Natural killer cell treated with Interleukin-12 subunit alpha and Interleukin-12 subunit beta and Interleukin-15 and Interleukin-18, amount 100 ng/mL, for 72 hours (primary cell): ENCODE measurements at places on chromosomes 3 and 15. TPM values are rescaled to one million over a fixed set of nuclear protein-coding genes. Genes with fewer than 3 reads are reported as not detected.

The LHFPL4 gene
- not detected for total RNA-seq

The CA12 gene
- total RNA-seq, result not detected

The SLCO2A1 gene
- total RNA-seq, result not detected

- H3K4me1 ChIP-seq, result peaks cover 66% of the 10 kb centered on the region
- H3K4me3 ChIP-seq, result peak overlapping the region; percentile 57
- no peak for DNase-seq
Observed at GRCh38 chr3:4756057-4756775, 223.0 kb upstream of the BHLHE40 start.

DNA sequence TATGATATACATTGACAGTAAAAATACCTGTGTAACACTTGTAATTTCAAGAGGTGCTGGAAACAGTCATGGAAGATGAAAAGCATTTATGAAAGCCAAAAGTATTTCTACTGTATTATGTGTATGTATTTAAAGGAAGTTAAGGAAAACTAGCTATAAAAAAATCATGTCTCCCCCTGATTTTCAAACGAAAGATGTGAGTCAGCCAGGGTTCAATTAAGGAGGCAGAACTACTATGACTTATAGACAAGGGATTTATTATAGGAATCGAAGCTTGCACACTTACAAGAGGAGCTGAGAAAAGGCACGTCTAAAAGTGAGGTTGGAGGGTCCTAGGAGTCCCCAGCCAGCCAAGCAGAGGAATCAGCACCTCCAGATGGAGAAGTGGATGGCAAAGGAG lies 119.4 kb downstream of the SUCLG2 start:
- H3K4me3 ChIP-seq, result no peak overlapping the region
- no peak for DNase-seq
- peaks cover 21% of the 10 kb centered on the region for H3K4me1 ChIP-seq
- H3K27ac ChIP-seq, result no peak overlapping the region
- no peaks in the 10 kb centered on the region for H3K27me3 ChIP-seq
- H3K36me3 ChIP-seq, result peaks cover 14% of the 10 kb centered on the region

DNA sequence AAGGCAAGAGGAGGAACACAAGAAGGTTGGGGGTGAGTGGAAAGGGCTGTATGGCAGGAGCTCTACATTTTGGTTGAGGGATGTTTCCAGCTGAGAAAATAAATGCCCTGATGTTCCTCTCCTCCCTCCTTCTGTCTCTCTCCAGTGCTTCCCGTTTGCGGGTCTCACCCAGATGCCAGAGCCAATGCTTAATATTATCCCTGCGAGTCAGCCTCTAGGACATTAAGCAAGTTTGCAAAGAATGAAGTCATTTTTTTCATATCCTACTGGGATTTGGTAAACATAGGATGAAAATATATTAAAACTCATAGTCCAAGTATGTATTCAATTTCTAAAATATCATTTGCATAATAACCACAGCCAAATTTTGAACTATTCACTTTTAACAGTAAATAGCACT lies 295.9 kb downstream of the CADM2 start:
- no peaks in the 10 kb centered on the region for H3K27me3 ChIP-seq
- H3K4me3 ChIP-seq, result no peak overlapping the region
- H3K36me3 ChIP-seq, result peaks cover 9% of the 10 kb centered on the region
- no peaks in the 10 kb centered on the region for H3K4me1 ChIP-seq

- H3K36me3 ChIP-seq, result no peaks in the 10 kb centered on the region
- H3K4me1 ChIP-seq, result peaks cover 2% of the 10 kb centered on the region
- no peak overlapping the region for H3K4me3 ChIP-seq
- no peak overlapping the region for H3K27ac ChIP-seq
Observed at GRCh38 chr3:3081381-3082233, 28.6 kb downstream of the IL5RA start.

DNA sequence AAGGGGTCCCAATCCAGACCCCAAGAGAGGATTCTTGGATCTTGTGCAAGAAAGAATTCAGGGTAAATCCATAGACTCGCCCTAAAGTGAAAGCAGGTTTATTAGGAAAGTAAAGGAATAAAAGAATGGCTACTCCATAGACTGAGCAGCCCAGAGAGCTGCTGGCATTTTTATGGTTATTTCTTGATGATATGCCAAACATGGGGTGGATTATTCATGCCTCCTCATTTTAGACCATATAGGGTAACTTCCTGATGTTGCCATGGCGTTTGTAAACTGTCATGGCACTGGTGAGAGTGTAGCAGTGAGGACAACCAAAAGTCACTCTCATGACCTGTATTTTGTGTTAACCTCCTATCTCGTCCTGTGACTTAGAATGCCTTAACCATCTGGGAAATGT lies 142.2 kb downstream of the DOCK3 start:
- H3K36me3 ChIP-seq, result no peaks in the 10 kb centered on the region
- H3K27me3 ChIP-seq, result peaks cover 3% of the 10 kb centered on the region
- no peak overlapping the region for H3K27ac ChIP-seq
- H3K4me1 ChIP-seq, result no peaks in the 10 kb centered on the region
- no peak for DNase-seq

DNA sequence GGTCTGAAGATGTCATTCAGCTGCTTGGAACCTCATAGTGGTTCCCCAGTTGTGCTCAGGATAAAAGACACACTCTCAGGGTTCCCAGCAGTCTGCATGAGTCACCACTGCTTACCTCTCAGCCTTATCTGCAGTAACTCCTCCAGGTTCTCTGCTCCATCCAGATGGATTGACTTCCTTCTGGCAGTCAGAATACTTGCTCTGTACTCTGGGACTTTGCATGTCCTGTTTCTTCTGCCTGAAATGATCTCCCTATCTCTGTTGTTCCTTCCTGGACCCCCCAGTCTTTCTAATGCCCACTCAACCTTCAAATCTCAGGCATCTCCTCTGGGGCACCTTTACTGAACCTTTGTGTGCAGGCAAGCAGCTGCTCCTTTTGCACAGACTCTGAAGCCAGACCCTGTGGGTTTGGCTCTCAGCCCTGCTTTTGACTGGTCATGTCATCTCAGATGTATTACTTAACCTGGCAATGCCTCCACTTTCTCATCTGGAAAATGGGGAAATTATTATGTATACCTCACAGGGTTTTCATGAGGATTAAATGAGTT lies 38.4 kb downstream of the ITPR1 start:
- H3K27ac ChIP-seq, result no peak overlapping the region
- no peaks in the 10 kb centered on the region for H3K36me3 ChIP-seq
- DNase-seq, result no peak
- no peak overlapping the region for H3K4me3 ChIP-seq

DNA sequence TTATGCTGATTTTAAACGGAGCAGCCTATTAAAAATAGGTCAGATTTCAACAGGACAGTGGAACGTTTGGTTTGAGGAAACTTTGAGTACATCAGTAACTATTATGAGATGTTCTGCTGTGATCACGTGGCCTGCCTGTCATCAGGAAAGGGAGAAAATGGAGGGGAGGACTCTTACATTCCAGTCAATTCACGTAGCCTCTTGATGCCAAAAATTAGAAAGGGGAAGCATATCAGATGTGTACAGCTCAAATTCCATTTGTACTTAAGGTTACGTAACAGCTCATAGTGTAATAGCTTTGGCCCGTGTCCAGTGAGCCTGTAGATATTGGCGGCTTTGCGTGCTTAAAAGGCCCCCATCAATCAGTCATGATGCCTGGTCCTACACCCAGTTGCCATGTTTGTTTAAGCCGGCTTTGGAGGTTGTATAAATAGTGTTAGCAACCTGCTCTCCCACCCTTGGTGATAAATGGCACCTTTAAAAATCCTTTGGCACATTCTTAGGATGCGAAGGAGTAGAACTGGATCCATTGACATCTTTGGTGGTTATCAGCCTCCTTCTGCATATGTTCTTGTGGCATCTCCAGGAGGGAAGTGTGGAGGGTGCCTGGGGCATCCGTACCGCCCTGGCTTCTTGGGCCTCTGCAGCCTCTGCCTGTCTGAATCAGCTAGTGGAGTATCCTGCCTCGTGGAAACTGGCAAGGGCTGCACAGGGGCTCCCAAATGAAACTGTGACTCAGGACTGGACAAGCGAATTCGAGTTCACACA lies 163.9 kb downstream of the THSD4 start:
- no peak overlapping the region for H3K27ac ChIP-seq
- no peaks in the 10 kb centered on the region for H3K36me3 ChIP-seq
- peaks cover 18% of the 10 kb centered on the region for H3K27me3 ChIP-seq
- no peak overlapping the region for H3K4me3 ChIP-seq
- no peaks in the 10 kb centered on the region for H3K4me1 ChIP-seq

- no peaks in the 10 kb centered on the region for H3K27me3 ChIP-seq
- no peak overlapping the region for H3K4me3 ChIP-seq
- no peaks in the 10 kb centered on the region for H3K4me1 ChIP-seq
- H3K36me3 ChIP-seq, result no peaks in the 10 kb centered on the region
- no peak overlapping the region for H3K27ac ChIP-seq
Observed at GRCh38 chr3:30538791-30539190, 67.6 kb upstream of the TGFBR2 start.

DNA sequence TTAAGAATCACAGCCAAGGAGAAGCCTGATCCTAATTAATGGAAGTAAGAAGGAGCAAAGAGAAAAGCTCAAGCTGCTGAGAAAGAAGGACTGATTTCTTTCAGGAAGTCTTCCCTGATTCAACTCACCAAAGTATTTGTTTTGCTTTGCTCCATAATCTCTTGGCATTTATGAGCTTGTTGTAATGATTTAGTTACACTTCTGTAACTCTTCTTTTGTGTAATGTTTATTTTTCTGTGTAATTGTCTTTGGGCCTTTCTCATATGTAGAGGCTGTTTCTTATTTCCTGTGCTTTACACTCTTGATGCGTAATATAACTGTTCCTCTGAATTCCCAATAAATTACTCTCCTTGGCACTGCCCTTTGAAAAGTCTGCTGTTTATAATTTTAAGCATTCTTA lies 80.0 kb downstream of the COL6A5 start:
- DNase-seq, result no peak
- no peaks in the 10 kb centered on the region for H3K4me1 ChIP-seq
- H3K27me3 ChIP-seq, result peaks cover 3% of the 10 kb centered on the region
- H3K4me3 ChIP-seq, result no peak overlapping the region
- H3K36me3 ChIP-seq, result no peaks in the 10 kb centered on the region
- H3K27ac ChIP-seq, result no peak overlapping the region

DNA sequence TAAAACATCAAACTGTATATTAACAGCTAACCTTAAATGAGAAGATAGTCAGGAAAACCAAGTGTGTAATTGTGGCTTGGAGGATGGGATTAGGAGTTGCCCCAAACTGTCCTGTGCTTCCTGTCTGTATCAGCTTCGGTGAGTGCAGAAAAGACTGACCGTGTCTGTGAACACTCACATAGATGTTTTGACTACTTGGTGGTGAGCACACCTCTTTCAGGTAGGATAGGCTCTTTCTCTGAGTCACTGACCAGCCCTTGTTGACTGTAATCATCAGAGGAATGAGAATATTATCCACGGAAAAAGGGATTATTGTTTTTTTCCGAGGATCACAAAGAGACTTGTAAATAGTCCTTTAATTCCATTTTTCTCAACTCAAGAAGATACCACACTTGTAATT lies 51.5 kb downstream of the GMNC start:
- DNase-seq, result no peak
- H3K4me3 ChIP-seq, result no peak overlapping the region
- H3K27ac ChIP-seq, result no peak overlapping the region
- H3K27me3 ChIP-seq, result no peaks in the 10 kb centered on the region

- peaks cover 19% of the 10 kb centered on the region for H3K4me1 ChIP-seq
- H3K27ac ChIP-seq, result peak overlapping the region; percentile 86
- peaks cover 4% of the 10 kb centered on the region for H3K36me3 ChIP-seq
- DNase-seq, result no peak
- no peak overlapping the region for H3K4me3 ChIP-seq
Observed at GRCh38 chr3:177777699-177778098, 580.4 kb upstream of the TBL1XR1 start.

DNA sequence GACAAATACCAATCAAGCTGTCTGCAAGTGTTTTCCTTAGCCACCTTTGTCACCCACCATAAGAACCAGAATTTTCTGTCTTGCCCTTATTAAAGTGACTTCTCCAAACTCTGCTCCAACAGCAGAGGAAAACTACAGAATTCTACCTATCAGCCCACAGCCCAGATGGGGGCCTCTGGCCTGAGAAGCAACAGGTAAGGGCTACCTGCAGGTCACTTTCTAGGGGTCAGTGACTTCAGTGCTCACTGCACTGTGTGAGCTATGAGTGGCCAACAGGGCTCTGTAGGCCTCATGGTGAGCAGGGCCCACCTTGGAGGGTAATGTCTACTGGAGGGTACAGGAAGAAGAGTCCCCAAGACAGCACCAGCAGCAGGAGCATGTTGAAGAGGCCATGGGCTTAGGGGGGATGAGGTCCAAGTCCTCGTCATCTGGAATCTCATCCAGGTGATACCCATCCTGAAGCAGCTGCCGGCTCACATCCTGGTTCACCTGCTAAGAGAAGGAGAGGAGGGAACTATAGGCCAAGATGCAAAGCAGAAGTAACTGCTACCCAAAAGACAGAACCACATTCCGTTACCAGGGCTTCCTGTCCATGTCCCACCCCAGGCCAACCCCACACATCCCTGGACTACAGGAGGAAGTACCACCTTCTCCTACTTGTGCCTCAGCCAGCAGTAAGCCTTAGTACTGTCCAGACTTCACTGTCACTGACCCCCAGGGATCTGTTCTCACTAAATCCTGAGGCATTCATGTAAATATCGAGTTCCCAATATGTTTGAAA lies 4.2 kb downstream of the FAM219B start:
- no peak overlapping the region for H3K4me3 ChIP-seq
- H3K4me1 ChIP-seq, result peaks cover 26% of the 10 kb centered on the region
- no peak overlapping the region for H3K27ac ChIP-seq
- peaks cover 11% of the 10 kb centered on the region for H3K36me3 ChIP-seq
- H3K27me3 ChIP-seq, result no peaks in the 10 kb centered on the region

GRCh38 chr3:123486460-123486859 lies 37.6 kb upstream of the ADCY5 start:
- peaks cover 2% of the 10 kb centered on the region for H3K27me3 ChIP-seq
- H3K4me3 ChIP-seq, result no peak overlapping the region
- no peaks in the 10 kb centered on the region for H3K36me3 ChIP-seq
- no peak overlapping the region for H3K27ac ChIP-seq
- H3K4me1 ChIP-seq, result no peaks in the 10 kb centered on the region
